ENCODE measurements at places on chromosomes 3 and 15.

DNA sequence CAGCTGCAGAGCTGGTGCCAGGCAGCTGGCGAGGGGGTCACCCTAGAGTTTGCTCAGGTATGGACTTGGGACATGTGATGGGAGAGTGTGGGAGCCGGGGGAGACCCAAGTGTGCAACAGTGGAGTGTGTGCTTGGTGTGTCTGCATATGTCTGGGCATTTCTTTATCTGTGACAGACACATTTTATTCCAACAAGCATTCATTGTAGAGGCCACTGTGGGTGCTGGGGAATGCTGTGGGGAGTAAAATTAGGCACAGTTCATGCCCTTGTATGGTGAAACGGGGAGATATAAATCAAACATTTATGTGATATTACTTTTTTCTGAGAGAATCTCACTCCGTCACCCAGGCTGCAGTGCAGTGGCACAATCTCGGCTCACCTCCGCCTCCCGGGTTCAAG is 4.2 kb downstream of the ACY1 start:
- no peak for DNase-seq

- DNase-seq, result peak; percentile 32
These were observed 8.4 kb upstream of the ATR start for GRCh38 chr3:142586803-142587406.

GRCh38 chr15:99326235-99326634 is 75.0 kb downstream of the LRRC28 start:
- DNase-seq, result no peak

DNA sequence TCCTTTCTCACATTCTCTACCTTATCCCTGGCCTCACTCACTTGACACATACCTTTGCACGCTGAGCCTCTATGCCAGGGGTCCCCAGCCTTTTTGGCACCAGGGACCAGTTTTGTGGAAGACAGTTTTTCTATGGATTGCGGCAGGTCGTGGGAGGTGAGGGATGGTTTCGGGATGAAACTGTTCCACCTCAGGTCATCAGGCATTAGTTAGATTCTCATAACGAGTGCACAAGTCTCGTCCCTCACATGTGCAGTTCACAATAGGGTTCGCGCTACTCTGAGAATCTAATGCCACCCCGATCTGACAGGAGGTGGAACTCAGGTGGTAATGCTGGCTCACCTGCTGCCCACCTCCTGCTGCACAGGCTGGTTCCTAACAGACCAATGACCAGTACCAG is 112.5 kb upstream of the EIF1B start:
- no peak for DNase-seq

- peak; percentile 29 for DNase-seq
These were observed 93.4 kb upstream of the CTDSPL start for GRCh38 chr3:37768107-37768809.

DNA sequence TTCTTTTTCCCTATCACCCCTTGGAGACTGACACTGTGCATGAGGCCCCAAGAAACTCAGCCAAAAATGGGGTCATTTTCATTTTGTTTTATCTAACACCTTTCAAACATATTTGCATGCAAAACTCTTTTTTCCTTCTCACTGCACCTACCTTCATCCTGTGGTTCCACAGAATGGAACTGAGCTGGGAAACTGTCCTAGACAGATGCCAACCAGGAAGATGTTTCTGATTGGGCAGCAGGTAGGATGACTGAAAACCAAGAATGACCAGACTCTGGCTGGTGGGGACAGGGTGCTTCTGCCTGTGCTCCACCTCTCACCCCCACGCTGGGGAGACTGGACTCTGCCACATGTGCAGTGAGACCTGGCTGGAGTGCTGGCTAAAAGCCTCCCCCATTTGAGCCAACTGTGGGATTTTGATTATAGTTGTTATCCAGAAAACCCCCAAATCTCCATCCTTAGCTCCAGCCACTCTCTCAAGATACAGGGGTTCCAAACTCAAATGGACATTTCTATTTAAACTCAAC is 5.2 kb downstream of the PPIB start:
- no peak for DNase-seq

DNA sequence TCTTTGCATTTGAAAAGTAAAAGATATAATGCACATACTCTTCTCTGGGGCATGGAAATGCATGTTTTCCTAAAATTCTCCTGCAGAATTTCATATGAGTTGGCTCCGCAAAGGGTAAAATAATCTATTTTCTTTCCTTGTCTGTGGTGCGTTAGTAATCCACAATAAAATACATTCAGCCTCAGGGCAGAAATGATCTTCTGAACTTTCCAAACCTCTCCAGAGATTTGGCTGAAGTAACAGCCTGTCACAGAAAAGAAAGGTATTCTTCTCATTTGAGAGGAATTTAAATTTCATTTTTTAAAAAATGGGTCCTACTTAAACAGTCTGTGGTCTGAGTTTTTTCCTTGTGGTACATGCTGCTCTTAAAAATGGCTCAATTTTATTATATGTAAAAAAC is 182.7 kb upstream of the DCBLD2 start:
- DNase-seq, result no peak

DNA sequence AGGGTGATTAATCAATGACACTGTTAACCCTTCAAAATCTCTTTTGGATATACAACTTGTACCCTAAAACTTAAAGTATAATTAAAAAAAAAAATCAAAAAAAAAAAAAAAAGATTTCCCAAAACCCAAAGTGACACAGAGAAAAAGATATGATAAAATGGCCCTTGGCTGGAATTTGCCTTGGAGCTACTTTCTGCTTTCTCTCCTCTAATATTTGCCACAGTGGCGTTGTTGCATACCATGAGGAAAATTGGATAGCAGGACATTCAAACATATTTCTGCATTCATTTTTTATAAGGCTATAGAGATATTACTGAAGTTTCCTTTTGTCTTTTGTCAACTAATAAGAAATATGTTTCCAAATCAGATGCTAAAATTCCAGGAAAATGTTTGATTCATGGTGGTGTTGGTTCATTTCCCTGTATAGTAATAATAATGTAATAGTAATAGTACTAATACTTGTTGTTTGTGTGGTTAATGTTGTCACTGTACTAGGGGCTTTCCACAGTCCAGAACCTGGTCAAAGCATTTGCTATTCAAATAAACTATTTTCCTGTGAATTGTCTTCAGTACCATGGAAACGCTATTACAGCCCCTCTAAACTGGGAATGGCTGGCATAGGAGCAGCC is 441.3 kb upstream of the THBS1 start:
- DNase-seq, result no peak

- no peak for DNase-seq
These were observed 18.9 kb downstream of the GBE1 start for GRCh38 chr3:81742581-81742980.

DNA sequence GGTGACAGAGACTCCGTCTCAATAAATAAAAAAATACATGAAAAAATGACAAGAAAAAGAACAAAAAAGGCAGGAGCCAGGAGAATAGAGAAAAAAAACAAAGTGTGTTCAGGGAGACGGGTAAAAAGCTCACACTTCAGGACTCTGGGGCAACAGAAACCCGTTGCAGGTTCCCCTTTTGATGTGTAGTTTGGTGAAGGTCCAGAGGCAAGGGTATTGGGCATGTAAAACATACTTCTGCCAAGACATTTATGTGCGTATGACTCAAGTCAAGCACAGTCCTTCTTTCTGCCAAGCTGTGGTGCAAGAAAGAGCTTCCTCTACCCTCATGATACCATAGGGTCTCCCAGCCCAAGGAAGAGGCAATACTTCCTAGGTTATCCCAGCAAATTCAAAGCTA is 33.4 kb upstream of the STRIT1 start:
- no peak for DNase-seq

DNA sequence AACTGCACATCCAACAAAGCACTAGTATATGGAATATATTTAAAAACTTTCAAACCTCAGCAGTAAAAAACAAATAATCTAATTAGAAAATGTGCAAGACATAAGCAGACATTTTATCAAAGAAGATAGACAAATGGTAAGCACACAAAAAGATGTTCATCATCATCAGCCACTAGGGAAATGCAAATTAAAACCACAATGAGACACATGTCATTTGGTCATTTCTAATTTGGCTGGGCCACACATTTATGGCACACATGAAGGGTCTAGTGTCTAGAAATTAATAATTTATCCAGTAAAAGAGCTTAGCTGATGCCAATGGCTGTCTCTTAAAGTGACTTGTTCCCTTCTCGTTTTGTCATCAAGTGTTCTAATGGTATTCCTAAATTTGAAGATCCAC is 45.8 kb downstream of the ARHGAP31 start:
- no peak for DNase-seq

GRCh38 chr3:59482684-59483083 is 432.9 kb upstream of the CFAP20DC start:
- no peak for DNase-seq

DNA sequence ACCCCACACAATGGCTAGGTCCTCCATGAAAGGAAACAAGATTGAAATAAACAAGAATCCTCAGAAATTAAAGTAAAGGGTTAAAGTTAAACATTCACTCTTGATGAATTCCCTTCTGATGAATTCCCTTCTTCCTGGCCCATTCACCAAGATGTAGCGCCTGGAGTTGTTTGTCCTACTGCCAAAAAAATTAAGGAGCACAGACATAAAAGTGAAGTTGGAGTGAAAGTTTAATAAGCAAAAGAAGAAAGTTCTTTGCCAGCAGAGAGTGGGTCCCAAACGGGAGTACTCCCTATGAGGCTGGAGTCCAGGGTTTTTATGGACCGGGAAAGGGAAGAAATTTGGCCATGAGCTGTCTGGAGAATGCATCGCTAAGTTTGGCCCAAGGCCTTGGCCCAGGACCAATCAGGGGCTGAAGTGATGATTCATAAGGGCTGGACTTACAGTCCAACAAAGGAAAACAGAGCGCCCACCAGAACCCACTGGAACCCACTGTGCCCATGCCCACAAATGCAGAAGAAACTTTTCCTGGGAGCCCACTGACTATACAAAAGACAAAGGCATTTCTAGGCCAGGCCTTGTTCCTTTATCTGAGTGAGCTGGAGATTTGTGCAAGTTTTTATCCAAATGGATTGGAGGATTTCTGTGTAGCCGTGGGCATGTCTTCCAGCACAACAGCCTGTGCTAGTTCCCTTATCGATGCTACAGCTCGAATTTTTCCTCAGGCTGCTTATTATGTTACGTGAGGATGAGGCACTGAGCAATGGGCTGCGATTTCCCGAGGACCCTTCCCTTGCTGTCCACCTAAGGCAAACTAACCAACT is 1561.6 kb downstream of the OTOL1 start:
- no peak for DNase-seq

GRCh38 chr3:196837819-196838420 is 29.8 kb upstream of the SENP5 start:
- peak; percentile 52 for DNase-seq

GRCh38 chr3:12135029-12135657 is 23.6 kb downstream of the TIMP4 start:
- DNase-seq, result peak; percentile 72

GRCh38 chr3:110526777-110527727 is 544.6 kb upstream of the NECTIN3 start:
- DNase-seq, result no peak

DNA sequence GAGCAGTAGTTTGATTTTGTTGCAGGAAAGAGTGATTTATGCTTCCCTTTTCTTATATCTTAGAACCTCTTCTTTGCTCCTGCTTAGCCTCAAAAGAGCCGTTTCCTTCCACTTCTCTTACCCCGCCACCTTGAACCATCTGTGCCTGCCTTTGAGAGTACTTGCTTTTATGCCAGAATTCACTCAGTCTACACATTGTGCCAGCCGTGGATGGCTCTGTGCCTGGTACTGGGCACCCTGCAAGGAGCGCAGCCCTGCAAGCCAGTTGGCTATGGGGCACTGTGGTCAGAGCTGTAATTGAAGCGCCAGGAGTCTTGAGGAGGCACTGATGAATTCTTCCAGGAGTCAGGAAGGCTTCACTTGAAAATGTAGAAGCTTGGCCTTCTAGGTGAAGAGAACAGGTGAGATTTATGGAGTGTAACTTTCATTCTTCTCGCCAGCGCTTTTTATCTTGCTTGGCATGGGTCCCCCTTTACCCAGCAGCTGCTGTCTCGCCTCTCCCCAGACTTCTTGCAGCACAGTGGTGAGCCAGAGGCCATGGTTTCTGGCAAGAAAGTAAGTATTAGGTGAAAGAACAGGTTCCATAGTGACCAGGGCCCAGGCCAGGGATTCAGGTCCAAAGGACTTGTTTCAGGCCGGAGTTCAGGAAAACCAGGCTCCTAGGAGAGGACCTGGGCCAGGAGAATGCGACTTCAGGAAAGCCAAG is 4.9 kb downstream of the TMED3 start:
- no peak for DNase-seq

All from heart left ventricle (tissue), 16 donors.